Effector memory CD8-positive, alpha-beta T cell (primary cell): ENCODE measurements at places on chromosomes 6 and 20.

DNA sequence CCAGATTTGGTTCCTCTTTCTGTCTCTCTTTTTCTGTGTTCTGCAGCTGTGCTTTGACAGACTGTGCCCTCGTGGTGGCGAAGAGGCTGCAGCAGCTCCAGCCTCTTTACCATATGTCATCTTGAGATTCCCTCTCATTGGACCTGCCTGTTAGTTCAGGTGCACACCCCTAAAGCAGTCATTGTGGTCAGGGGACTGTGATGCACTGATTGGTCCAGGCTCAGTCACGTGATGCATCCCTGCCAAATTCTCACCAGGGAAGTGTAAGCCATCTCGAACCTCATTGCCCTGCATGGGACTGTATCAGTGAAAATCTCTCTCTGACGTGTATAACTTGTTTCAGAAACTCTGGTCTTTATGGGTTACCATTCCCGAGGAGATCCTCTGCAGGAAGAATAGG, 160.3 kb downstream of the EYA2 start:
- DNase-seq = no peak

DNA sequence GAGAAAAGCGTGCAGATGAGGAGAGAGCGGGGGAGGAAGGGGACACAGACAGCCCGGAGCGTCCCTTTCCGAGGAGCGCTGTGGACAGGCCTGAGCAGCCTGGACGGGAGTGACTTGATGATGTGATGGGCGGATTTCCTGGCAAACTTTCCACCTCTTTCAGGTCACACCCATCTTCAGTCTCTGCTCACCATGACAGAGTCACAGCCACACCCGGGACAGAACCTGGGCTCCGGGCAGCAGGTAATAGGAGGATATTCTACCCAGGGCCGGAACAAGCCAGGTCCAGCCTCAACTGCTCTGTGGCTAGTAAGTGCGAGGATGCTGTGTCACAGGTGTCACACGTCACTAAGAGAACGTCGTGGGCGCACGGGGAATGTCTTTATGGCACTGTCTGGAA, 84.3 kb downstream of the THBS2 start:
- no peak for DNase-seq

- DNase-seq = no peak
Measured at GRCh38 chr20:4064144-4064909, 49.0 kb upstream of the RNF24 start.

DNA sequence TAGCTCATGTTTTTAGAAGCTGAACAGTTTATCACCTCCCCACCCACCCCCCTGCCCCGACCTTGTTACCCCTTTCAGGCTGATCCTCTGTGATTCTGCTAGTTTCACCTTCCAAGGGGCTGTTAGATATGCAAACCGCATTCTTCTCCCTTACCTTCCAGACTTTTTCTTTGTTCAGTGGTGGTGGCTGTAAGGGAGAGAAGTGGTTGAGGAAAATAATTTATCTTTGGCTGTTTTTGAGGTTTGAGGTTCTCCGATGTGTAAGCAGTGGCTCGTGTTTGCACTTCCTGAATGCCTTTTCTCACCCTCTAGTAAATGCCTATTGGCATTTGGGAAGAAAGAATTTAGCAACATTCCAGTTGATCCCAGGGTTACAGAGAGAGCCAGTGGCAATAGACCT, 69.4 kb upstream of the KCNG1 start:
- DNase-seq = no peak

- no peak for DNase-seq
Measured at GRCh38 chr6:81764531-81764930, 12.1 kb upstream of the TENT5A start.

GRCh38 chr6:142822383-142822782, 122.6 kb downstream of the HIVEP2 start:
- DNase-seq = no peak

GRCh38 chr6:143675946-143676345, 1.8 kb upstream of the PHACTR2 start:
- no peak for DNase-seq

DNA sequence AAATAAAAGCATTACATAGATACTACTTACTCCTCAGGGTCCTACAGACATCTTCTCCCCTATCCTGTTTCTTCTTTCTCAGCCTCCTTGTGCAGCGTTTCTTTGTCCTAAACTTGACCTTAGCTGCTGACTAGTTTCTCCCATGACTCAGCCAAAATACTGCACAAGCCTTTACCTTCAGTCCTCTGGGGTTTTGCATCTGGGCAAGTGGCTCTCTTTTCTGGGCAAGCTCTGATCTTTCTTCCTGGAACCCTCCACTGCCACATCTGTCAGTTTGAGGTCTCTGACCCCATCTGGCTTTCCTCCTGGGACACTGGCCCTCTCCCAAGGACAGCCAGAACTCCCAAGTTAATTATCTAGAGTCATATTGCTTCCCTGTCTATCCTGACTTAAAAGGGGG, 838.4 kb downstream of the DHX35 start:
- DNase-seq = no peak

DNA sequence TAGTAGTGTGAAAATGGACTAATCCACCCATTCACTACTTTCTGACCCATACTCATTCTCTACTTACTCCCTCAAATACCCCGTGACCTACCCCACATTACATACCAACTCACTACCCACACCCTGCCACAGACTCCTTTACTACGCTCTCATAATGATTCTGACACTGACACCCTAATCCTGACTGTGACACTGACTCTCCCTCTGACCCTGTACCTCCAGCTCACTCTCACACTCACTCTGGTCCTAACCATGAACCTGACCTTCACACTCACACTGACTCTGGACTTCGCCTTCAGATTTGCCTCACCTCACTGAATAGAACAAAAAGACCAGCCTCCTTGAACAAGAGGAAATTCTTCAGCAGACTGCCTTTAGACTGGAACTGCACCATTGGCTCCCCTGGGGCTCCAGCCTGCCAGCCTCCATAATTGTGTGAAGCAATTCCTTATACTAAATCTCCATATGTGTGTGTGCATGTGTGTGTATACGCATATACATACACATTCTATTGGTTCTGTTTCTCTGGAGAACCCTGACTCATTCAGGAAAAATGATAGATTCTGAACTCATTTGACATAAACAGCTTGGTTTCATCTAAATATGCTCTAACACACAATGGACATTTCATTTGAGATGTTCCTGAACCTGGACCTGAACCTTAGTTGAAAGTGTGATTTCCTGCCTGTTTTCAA, 10.5 kb upstream of the ZNF343 start:
- DNase-seq = no peak

GRCh38 chr20:5887386-5887785, 62.9 kb downstream of the TRMT6 start:
- no peak for DNase-seq

- no peak for DNase-seq
Measured at GRCh38 chr6:10685092-10685915, 9.1 kb downstream of the C6orf52 start.

DNA sequence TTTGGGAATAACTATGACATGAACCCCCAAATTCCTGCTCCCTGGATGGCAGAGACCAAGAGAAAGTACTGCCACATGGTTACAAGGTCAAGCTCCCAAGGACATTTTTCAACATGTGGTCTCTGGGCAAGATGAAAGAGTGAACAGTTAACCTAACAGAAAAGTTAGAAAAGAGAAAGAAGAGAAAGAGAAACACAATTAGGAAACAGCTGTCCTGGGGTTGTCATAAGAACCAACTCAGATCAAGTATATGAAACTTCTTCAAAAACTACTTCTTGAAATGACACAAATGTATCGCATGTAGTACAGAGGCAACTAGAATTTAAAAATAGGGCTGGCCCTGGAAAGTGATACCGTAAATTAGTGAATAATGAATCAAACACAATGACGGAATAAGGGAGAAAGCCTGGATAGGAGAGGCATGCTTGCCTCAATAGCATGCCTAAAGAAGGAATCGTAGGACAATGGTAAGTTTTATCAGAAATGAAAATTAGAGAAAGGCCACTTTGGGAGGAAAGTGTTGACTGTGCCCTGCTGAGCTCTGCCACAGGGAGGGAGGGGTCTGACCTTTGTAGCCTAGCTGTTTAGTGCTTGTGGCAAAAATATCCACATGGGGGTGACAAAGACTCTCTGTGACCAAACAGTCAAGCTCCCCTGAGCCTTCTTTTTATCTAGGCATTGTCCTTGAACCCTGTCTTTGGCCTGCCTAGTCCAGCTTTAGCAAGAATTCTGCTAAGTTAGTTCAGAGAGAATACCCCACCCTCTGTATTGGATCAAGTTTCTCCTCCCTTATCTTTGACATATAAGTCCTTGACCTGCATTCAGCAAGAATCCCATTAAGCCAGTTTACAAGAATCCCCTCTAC, 4.3 kb upstream of the DCBLD1 start:
- no peak for DNase-seq

DNA sequence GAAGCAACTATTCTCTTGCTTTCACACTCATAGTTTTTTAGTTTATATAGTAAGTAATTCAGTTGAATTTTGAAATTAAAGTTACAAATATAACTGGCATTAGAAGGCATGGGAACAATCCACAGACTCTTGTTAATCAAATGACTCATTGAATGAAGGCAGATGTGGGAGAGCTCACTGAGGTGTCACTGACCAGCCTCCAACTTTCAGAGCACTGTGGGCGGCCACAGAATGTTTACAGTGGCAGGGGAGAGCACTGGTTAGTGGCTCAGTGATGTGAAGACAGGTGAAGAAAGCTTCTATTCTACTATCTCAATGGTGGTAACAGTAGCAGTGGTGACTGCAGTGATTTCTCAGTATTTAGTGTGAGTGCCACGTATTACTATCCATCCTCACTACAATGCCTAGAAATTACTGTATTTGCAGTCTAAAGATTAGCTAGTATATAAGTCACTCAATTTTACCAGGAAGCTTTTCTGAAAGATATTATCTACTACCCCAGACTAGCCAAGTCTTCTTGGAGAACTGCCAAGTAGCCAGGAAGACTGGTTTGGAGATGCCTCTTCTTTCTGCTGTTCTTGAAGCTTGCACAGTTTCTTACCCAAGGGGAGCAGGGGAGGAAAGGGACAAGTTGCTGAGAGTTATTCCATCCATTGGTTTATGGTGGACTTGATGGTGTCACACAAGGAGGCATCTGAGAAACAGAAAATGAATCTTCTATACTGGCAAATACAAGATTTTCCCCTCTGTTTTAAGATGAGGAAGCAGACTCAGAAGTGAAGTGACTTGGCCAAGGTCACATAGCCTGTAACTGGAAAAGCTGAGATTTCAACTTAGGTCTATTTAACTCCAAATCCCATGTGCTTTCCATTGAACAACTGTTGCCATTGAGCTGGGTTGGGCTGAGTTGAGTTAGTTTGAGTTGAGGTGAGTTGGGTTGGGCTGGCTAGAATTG, 231.2 kb downstream of the ANKRD60 start:
- no peak for DNase-seq

DNA sequence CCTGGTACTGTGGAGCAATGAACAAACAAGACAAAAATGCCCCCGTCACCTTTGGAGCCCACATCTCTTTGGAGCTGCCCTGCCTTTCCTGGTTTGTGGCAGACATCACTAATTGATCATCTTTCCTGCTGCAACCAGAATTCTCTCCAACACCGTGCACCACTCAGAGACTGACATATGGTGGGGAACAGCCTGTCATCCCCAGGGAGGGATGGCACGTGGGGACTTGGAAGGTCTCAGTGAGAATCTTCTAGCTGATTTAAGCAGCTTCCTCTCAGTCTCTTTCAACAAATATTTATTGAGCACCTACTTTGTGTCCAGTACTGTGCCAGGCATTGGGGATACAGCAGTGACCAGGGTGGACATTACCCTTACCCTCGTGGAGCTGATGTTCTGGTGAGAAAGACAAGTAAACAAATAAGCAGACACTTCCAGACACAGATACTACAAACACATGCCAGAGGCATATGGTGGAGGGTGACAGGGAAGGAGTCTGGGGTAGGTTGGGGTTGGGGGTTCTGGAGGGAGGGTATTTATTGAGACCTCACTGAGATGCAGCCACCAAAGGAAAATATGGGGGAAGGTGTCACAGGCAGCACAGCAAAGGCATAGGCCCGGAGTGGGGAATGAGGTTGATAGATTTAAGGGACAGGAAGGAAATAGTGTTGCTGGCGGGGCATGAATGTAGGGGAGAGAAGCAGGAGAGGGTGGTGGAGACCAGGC, 82.3 kb downstream of the CEBPB start:
- DNase-seq = no peak

GRCh38 chr6:94813806-94814205, 763.5 kb upstream of the MANEA start:
- no peak for DNase-seq

GRCh38 chr20:653110-653589, at the start of gene SRXN1:
Gene SRXN1 (minus strand): TSS chr20:653200. CDS start chr20:653185, 15 bp downstream.
- DNase-seq = peak; percentile 74

GRCh38 chr6:13420269-13420668, 67.1 kb downstream of the GFOD1 start:
- DNase-seq = no peak
